ENCODE measurements at places on chromosomes 1 and 21.

DNA sequence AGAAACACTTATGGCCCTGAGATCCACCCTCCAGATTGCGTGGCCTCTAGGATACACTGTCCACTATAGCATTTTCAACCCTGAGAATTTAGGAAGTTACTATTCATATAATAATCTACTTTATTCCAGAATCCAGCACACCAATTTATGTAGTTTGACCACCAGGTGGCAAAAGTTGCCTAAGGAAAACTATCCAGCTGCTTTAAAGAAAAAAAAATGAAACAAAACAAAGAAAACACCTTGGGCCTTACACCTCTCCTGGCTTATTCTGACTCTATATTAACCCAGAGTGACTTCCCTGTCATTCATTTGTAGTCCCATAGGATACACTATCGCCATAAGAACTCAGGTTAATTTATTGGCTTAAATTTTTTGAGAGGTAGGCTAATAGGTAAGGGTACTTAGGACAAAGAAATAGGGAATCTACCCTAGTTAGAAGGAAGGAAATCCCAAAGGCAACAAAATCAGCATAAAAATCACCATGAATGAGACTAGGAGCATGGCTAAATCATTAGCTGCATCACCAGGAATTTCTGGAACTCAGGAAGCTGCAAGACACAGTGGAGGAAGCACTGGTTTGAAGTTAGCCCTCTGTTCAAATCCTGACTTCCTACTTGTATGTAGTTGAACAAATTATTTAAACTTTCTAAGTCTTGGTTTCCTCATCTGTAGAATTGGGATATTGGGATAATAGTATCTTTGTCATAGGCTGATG lies 107.5 kb downstream of the SPAG17 start:
- no peak for DNase-seq

DNA sequence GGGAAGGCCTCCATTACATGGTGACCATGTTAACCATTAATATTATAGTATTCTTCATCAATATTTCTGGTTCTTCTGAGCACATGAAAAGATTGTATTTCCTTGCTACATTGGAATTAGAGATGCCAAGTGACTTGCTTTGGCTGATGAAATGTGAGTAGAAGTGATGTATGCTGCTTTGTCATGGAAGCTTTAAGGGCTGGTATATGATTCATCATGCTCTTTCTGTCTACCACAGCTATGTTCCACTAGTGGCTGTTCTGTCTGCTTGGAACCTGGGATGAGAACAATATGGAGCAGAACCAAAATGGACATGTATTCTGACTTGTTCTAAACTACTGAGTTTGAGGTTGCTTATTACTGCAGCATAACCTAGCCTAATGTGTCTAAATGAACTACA lies 163.3 kb downstream of the TM2D1 start:
- DNase-seq: no peak

GRCh38 chr1:165403835-165404482 lies 41.0 kb downstream of the RXRG start:
- no peak for DNase-seq

GRCh38 chr21:34983680-34984086 lies 65.4 kb downstream of the RUNX1 start:
- peak; percentile 90 for DNase-seq

- no peak for DNase-seq
Measured at GRCh38 chr1:162733336-162733590, 57.2 kb upstream of the HSD17B7 start.

DNA sequence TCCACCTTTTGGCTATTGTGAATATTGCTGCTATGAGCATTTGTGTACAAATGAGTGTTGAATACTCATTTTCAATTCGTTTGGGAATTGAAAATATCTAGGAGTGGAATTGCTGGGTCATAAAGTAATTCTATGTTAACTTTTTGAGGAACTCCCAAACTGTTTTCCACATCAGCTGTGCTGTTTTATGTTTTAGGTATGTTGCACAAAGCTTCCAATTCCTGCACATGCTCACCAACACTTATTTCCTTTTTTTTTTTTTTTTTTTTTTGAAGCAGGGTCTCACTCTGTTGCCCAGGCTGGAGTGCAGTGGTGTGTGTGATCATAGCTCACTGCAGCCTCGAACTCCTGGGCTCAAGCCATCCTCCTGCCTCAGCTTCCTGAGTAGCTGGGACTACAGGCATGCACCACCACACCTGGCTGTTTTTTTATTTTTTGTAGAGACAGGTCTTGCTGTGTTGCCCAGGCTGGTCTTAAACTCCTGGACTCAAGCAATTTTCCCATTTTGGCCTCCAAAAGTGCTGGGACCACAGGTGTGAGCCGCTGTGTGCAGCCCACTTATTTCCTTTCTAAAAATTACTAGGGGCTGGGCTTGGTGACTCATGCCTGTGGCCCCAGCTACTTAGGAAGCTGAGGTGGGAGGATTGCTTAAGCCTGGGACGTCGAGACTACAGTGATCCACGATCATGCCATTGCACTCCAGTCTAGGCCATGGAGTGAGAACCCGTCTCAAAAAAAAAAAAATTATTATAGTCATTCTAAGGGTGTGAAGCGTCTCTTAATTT lies 33.4 kb downstream of the TMCC2 start:
- DNase-seq: no peak

DNA sequence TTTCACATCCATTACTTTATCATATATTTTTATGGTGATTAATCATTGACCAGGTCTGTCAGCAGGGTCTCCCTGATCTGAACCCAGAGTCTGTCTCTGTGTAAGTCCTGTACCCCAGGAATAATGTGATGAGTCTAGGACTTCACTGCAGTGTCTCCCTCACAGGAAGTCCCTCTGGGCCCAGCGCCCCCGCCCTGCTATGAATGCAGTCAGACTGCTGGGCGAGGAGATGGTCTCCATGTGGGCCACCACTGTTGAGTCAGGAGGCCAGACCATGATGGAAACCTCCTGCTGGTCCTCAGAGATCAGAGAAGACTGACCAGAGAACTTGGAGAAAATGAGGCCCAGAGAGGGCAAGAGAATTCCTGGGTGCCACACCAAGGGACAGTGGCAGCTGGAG lies 9.5 kb downstream of the TMEM222 start:
- no peak for DNase-seq

DNA sequence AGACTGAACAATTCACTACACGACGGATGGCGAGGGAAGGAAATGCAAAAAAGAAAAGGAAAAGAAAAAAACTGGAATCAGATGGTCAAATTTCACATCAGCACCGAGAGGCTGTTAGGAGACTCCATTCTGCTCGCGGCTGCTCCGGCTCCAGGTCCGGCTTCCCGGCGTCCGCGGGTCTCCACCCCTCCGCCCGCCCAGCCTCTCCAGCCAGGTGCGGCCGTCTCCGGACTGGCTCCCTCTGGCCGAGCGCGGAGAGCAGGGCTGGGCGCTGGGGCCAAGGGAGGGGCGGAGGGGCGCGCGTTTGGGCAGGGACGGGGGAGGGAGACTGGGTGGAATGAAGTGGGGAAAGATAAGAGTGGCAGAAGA lies 332 bp downstream of the KCNJ6 start:
- no peak for DNase-seq

DNA sequence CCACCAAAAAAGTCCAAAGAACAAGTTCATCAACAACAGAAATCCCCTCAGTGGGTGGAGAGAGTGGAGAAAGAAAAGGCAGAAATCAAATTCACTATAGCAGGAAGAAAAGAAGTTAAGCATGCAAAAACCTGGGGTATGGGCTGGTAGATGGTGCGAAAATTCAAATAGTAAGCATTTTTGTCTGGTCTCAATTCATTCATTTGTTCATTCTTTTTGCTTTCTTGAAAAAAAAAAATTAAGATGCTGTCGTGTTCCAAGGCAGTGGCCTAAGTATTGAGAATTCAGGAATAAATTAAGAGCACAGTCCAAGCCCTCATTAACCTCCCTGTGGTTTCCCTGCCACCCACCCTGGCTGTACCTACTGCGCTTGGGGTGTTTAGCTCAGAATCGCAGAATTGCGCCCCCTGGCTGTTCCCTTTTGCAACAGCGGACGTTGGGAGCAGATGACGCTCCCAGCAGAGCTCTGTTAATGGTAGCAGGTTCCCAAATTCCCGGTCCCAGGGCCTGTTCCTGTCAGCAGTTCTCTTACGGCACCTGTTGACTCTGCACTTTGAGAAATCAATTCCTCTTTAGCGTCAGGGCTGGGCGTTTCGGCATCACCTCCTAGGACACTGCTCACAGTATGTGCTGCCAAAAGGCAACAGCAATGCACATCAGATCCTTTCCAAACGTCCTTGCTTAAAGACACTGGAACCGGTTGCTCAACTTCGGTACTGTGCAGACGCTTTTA lies 34.0 kb upstream of the SSX2IP start:
- peak; percentile 19 for DNase-seq

GRCh38 chr1:44327679-44328491 lies 27.2 kb downstream of the ERI3 start:
- DNase-seq: no peak

- no peak for DNase-seq
Measured at GRCh38 chr1:53378932-53379661, 51.2 kb upstream of the LRP8 start.

GRCh38 chr1:43924516-43924915 lies 9.1 kb upstream of the ARTN start:
- no peak for DNase-seq

- DNase-seq: no peak
Measured at GRCh38 chr1:29439615-29440014, 203.3 kb downstream of the PTPRU start.

DNA sequence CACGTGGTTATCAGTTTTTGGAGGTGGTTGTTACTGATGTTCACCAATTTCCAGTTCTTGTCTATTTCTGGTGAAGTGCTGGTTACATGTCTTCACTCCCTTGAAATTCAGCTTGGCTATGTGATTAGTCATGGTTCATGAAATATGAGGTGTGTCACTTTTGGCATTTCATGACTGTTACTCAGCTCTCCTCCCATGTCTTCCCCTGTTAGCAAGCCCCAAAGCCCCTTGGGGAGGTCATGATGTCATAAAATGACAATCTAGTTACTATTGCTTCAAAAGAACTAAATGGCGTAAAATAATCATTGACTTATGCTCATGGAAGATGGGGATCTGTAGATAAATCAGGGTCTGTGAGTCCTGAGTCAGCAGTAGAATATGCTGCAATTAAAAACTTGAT lies 425.1 kb downstream of the SETD4 start:
- DNase-seq: no peak

DNA sequence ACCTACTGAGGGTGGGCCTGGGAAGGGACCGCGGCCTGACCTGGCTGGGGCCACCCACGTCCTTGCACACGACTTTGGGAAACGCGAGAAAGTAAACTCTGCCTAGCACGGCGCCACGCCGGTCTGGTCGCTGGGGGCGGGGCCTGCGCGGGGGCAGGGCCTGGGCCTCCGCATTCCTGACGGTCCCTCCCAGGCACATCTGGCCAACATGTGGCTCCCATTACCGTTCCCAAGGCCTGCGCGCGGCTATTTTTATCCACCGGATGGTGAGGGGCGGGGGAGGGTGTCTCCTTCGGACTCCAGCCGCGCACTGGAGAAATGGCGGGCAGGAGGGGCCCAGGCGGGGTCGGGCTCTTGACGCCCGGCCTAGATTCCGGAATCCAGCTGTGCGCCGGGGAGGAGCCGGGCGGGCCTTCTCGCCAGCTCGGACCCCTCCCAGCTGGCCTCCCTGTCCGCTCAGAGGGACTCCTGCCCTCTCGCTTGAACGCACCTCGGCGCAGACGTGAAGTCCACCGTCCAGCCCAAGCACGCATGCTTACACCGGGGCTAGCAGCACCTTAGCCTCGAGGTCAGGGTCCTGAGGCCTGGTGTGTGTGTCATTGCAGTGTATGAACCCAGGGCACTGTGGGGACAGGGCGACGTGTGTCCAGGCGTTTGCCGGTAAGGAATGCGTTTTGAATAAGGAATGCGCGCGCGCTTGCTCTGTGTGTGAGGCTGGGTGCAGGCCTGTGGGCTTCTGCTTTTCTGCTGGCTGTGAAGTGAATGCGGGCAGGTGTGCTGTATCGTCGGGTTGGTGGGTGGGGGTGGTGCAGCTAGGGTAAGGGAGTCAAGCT lies 2.1 kb downstream of the EVA1B start:
- peak; percentile 30 for DNase-seq

DNA sequence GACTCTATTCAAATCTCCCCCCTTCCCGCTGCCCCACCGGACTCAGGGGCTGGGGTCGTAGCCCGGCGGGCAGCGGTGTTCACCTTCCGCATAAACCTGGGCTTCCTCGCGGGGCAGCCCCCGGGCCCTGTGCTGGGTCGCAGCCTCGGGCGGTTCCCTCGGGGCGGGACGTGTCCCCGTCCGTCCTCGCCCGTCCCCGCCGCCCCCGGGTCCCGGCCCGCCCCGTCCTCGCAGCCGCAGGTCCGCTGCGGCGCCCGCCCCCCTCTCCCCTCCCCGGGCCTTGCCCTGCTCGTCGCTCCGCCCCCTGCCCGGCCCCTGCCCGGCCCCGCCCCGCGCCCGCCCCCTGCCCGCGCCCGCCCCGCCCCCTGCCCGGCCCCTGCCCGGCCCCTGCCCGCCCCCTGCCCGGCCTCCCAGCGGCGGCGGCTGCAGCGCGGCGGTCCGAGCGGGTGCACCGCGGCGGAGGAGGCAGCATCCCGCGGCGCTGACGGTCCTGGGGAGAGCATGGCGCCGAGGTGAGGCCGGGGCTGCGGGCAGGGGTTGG lies at the start of gene COL18A1:
TSS of gene COL18A1 (plus strand) at position 436 of the 541 bp plus-strand sequence. CDS start at position 502, 66 bp downstream.
- peak; percentile 21 for DNase-seq

DNA sequence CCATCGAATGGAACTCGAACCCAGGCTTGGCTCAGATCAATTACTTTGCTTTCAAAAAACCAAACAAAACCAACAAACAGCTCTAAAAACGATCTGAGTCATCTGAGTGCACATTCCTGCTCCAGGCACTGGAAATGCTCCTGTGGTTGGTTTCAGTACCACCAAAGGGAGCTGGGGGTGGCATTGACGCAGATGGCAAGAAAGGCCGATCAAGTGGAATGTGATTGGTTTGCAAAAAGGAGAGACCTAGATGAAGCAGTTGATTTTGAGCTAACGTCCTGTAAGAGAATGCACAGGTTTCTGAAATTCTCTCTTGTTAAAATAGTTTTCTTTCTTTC lies 39.5 kb downstream of the PIK3CD start:
- DNase-seq: no peak

DNA sequence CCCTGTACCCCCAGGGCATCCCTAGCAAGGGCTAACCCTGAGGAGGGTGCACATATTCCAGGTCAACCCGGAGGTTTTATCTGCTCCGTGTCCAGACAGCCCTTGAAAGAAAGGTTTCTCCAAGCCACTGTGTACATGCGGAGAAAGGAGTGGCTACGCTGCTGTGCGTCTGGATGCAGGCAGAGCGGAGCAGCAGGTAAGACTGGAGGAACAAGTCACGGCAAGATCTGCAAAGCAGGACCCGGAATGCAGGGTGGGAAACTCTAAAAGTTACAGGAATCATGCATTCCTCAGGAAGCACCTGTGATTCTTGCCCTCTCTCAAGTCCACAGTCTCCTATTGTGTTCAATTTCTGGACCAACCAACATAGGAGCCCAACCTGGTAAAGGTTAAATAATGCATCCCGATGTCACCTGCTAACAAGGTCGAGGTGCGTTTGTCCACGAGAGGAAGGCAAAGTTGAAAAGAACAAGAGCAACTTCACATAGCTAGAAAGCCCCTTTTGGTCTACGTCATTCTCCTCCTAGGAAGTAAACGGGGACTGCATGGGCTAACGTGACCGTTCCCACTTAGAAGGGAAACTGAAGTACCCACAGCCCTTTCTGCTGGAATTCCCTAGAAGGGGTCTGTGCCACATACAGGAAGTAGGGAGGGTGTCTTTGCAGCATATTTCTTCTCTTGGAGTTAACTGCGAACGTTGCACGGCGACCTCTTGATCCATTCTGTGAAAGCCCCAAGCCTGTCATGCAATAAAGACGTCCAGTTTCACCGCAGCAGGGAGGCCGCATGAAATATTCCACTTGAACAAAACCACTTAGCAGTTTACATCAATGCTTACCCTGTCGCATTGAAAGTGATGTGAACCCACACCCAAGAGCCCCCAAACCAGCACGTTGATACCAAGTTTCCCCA lies 5.8 kb downstream of the TIAM1 start:
- no peak for DNase-seq

- DNase-seq: no peak
Measured at GRCh38 chr1:62276791-62277190, 42.4 kb downstream of the KANK4 start.

Data from T-helper 2 cell (primary cell).